ENCODE measurements at places on chromosomes 11 and 22. TPM values are rescaled to one million over a fixed set of nuclear protein-coding genes. Genes with fewer than 3 reads are reported as not detected.

SMTNL1 gene
- not detected for total RNA-seq

MMP13 gene
- not detected for total RNA-seq

KREMEN1 gene
- total RNA-seq = 17.4 TPM

SPI1 gene
- total RNA-seq = 52.8 TPM

NNMT gene
- total RNA-seq = 383 TPM

DNA sequence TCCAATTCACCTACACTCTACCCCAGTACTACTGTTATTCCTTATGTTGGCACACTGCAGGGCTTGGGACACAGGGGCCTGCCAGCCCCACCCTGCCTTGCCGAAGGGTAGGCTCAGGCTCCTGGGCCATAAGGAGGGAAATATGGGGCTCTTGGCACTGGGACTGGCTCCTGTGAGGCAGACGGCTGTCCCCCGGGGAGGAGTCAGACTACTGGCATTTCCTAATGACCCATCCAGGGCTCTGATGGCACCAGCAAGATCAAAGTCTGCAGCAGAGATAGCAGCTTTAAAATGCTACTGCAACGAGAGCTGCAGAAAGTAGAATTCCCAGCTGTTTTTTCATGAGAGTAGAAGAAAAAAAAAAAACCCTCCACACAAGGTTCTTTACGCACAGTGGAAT is 42.2 kb upstream of the CYP2D6 start:
- H3K27ac ChIP-seq = no peak overlapping the region
- no peaks in the 10 kb centered on the region for H3K36me3 ChIP-seq
- no peak overlapping the region for H3K4me3 ChIP-seq
- no peaks in the 10 kb centered on the region for H3K27me3 ChIP-seq
- DNase-seq = no peak

GRCh38 chr11:108498816-108499408 is 728 bp upstream of the POGLUT3 start:
- peak overlapping the region; percentile 92 for H3K27ac ChIP-seq
- H3K27me3 ChIP-seq = no peaks in the 10 kb centered on the region
- no peaks in the 10 kb centered on the region for H3K36me3 ChIP-seq
- H3K4me3 ChIP-seq = peak overlapping the region; percentile 46
- no peak for DNase-seq

GRCh38 chr22:45562102-45562501 is 59.4 kb downstream of the FBLN1 start:
- H3K36me3 ChIP-seq = no peaks in the 10 kb centered on the region
- H3K4me1 ChIP-seq = no peaks in the 10 kb centered on the region
- H3K27ac ChIP-seq = no peak overlapping the region
- no peak for DNase-seq

DNA sequence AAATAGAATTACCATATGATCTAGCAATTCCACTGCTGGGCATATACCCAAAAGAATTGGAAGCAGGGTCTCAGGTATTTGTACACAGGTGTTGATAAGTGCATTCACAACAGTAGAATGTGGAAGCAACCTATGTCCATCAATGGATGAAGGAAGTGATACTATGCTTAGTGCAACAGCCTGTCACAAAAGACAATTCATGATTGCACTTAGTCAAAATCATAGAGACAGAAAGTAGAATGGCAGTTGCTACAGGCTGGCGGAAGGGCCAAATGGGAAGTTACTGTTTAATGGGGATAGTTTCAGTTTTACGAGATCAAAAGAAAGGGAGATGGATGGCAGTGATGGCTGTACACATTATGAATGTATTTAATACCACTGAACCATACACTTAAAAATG is 42.0 kb downstream of the SGSM3 start:
- H3K27me3 ChIP-seq = no peaks in the 10 kb centered on the region
- no peak overlapping the region for H3K4me3 ChIP-seq
- no peak for DNase-seq
- H3K36me3 ChIP-seq = peaks cover 16% of the 10 kb centered on the region
- no peak overlapping the region for H3K27ac ChIP-seq

DNA sequence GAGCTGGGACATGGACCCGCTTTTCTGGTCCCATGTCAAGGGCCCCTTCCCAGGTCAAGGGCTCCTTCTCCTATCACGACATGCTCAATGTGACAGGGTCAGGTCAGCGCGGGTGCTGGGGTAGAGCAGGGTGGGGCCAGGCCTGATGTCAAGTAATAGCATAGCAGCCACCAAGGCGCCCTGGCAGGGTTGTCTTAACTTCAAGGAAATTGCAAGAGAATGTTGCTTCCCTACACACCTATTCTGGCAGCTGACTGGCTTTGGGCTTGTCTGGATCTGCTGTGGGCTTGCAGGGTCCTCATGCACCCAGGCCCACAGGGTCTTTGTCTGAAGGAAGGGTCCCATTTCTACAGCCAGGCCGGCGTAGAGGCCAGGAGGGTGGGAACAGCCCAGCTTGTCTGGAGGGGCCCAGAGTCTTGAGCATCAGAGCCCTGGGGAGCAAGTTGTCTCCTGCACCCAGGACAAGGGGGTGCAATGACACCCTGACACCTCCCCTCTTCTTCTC is 71.4 kb downstream of the BUD13 start:
- H3K27ac ChIP-seq = no peak overlapping the region
- no peak overlapping the region for H3K4me3 ChIP-seq
- no peak for DNase-seq
- H3K4me1 ChIP-seq = no peaks in the 10 kb centered on the region
- no peaks in the 10 kb centered on the region for H3K27me3 ChIP-seq

DNA sequence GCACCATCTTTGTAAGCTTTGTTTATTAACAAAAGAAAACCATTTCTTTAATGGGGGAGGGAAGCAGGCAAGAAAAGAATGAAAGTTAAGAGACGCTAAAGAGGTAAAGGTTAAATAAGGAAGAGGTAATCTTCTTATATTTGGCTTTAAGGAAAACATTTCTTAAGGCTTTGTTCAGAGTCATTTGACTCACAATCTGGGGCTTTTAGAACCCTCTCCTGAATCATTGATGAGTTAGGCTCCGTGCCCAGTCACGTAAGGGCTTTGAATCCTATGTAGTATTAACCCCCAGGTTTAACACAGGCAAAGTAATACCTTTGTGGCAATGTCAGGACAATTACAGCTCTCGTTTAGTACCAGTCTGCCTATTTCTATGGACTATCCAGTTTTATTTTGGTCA is 26.1 kb downstream of the MADD start:
- no peaks in the 10 kb centered on the region for H3K27me3 ChIP-seq
- no peaks in the 10 kb centered on the region for H3K4me1 ChIP-seq
- no peak overlapping the region for H3K27ac ChIP-seq
- no peak overlapping the region for H3K4me3 ChIP-seq
- no peak for DNase-seq

- no peak overlapping the region for H3K4me3 ChIP-seq
- no peaks in the 10 kb centered on the region for H3K4me1 ChIP-seq
- H3K27ac ChIP-seq = no peak overlapping the region
- no peaks in the 10 kb centered on the region for H3K27me3 ChIP-seq
- H3K36me3 ChIP-seq = no peaks in the 10 kb centered on the region
- no peak for DNase-seq
Observed at GRCh38 chr11:132607575-132607974, 924.7 kb downstream of the OPCML start.

- no peak overlapping the region for H3K4me3 ChIP-seq
- H3K4me1 ChIP-seq = no peaks in the 10 kb centered on the region
- H3K36me3 ChIP-seq = no peaks in the 10 kb centered on the region
Observed at GRCh38 chr11:115700496-115700895, 196.3 kb upstream of the CADM1 start.
